ENCODE measurements at places on chromosomes 7 and 10.

DNA sequence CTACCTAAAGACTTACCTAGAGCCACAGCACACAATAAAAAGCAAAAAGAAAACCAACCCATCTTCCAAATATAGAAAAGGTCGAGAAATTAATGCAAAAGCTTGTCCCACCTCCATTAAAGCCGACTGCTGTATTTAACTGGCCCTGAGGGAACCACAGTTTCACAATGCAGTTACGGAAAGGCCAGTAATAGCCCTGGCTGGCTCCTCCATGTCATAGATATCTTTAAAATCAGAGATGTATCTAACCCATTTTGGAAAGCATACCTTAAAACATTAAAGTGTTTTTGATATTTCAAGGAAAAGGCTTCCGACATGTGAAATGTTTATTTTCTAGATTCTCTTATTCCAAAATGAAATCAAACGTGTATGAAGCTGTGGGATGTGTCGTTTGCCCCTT lies 23.0 kb downstream of the HDAC9 start:
- no peak for DNase-seq

GRCh38 chr7:89798599-89798996 lies 355.7 kb upstream of the STEAP1 start:
- DNase-seq: no peak

DNA sequence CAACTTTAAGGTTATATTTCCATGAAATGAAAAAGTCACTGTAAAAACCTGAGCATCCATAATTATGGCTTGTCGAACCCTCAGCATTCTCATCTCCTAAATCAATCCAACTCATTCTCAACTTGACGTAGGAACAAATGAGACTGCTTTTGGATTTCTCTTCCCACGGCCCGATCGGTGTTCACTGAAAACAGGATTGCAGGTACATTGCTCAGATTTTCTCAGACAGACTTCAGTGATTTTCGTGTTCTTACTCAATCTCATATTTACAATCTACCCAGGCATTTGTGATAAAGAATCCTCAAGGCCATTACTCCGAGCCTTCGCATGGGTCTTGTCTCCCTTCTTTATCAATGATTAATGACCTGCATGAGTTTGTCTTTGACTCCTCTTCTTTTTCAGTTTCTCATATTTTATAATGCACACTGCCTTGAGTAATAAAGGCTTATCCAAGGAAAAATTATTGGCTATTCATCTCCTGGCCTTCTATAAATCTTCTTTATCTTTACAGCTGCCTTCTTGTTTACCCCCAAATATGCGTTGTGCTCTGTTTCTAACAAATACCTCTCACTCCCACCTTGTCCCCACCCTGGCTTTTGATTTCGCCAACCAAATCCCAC lies 90.4 kb upstream of the MYO3A start:
- no peak for DNase-seq

- no peak for DNase-seq
These were observed 57.1 kb upstream of the IGFBP3 start for GRCh38 chr7:45978010-45978681.

- DNase-seq: no peak
These were observed 85.8 kb downstream of the GSAP start for GRCh38 chr7:77330169-77330882.

GRCh38 chr10:124473070-124473469 lies 11.4 kb downstream of the LHPP start:
- no peak for DNase-seq

- no peak for DNase-seq
These were observed 100.3 kb downstream of the MKI67 start for GRCh38 chr10:128025951-128026350.

GRCh38 chr7:100575746-100576383 lies 2.2 kb upstream of the SAP25 start:
- no peak for DNase-seq

GRCh38 chr10:105023211-105024111 lies 382.4 kb downstream of the SORCS3 start:
- DNase-seq: no peak

- no peak for DNase-seq
These were observed 157.6 kb downstream of the GRK5 start for GRCh38 chr10:119364645-119365600.

GRCh38 chr7:134613623-134614347 lies 32.9 kb upstream of the BPGM start:
- no peak for DNase-seq

DNA sequence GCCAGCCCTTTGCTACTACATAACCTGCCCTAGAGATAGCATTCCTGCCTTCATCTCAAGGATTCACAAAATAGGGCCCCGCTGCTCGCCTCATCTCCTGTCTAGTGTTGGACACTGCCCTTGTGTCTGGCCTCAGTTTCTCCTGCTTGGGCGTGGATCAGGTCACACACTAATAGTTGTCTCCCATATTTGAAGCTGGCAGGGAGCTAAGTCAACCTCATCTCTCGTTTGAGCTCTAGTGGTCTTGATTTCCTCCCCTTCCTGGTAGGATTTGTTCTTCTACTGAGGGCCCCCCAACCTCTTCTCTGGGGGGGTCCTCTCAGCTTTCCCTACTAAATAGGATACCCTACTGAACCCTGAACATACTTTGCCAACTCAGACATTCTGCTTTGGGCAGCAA lies 42.2 kb downstream of the ADCYAP1R1 start:
- no peak for DNase-seq

DNA sequence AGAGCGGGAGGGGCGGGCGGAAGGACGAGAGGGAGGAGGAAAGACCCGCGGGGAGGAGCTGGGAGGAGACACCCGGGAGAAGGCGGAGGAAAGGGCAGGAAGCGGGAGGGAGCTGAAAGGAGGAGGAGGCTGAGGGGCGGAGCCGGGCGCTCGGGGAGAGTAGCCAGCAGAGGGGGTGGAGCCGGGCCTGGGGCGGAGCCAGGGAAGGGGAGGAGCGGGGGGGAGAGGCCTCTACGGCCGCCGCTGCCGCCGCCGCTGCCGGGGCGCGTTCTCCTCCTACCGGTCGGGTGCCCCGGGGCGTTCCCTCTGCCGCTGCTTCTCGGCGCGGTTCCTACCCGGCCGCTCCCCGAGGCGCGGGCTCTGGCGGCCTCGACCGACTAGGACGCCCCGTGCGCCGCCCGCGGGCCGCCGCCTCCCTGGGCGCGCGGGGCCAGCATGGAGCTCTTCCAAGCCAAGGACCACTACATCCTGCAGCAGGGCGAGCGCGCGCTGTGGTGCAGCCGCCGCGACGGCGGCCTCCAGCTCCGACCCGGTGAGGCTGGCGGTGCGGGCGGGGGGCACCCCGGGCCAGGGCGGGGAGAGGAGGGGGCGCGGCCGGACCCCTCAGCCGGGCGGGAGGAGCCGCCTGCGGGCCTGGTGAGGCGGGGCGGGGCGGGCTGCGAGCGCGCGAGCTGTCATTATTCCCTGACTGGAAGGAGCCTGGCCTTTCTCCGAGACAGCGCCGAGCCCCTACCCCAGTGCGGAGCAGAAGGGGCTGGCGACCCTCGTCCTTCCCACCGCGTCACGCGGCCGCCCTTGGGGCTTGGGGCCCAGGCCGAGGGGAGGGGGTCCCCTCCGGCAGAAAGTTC lies at the start of gene INPP5F:
Gene INPP5F, plus strand, starts transcription at position 223 of the 848 bp plus-strand sequence. Its CDS starts 213 bp downstream, at position 436.
- DNase-seq: peak; percentile 100

GRCh38 chr10:49177391-49178355 lies 10.5 kb downstream of the TMEM273 start:
- peak; percentile 49 for DNase-seq

DNA sequence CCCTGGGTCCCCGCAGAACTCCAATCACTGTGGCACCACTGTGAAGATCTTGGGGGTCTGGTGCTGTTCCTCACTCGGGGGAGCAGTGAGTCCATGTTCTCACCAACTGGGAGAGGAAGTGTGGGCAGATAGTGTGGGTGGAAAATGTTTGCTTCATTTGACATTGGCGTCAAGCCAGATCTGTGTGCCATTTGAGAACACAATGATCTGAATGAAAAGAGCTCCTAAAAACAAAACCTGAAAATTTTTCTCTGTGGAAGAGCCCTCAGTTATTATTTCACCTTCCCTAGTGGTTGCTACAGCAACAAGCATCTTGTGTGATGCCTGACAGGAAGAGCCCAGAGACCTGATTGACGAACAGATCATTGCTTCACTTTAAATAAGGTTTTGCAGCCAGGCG lies 125.6 kb downstream of the VIPR2 start:
- DNase-seq: no peak

GRCh38 chr7:76358011-76358480 lies 745 bp downstream of the YWHAG start:
- DNase-seq: peak; percentile 56

DNA sequence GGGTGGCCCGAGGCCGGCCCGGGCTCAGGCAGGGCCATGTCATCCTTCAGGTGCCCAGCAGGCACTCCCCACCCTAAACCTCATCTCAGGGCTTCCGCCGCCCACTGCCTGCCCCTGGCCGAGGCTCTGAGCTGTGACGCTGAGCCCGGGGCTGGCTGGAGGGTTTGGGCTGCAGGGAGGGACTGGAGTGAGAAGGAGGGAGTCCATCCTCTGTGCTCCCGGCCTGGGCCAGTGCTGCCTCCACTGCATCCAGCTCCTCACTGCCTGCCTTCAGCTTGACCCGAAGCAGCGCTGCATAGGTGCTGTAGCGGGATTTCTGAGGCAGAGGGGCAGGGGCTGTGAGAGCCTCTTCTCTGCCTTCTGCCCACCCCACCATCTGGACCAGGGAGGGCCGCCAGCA lies 7.6 kb downstream of the NFKB2 start:
- DNase-seq: no peak

- peak; percentile 94 for DNase-seq
These were observed 42.8 kb downstream of the FOXL3 start for GRCh38 chr7:332646-333392.

GRCh38 chr7:28272461-28272877 lies 91.9 kb upstream of the JAZF1 start:
- DNase-seq: peak; percentile 50

- no peak for DNase-seq
These were observed 56.3 kb downstream of the PDGFA start for GRCh38 chr7:463362-463781.

GRCh38 chr7:32243687-32244290 lies 173.6 kb upstream of the PDE1C start:
- no peak for DNase-seq

- DNase-seq: no peak
These were observed 73.2 kb downstream of the POT1 start for GRCh38 chr7:124856299-124856888.

GRCh38 chr10:73843261-73843660 lies 31.1 kb downstream of the CAMK2G start:
- DNase-seq: no peak

GRCh38 chr7:55081068-55081467 lies 62.3 kb downstream of the EGFR start:
- no peak for DNase-seq

Data from CD4-positive, alpha-beta T cell treated with Interleukin-6 for 4 hours (primary cell).